ENCODE measurements at places on chromosomes 2 and 18. TPM values are rescaled to one million over a fixed set of nuclear protein-coding genes. Genes with fewer than 3 reads are reported as not detected.

RUFY4 gene
- polyA plus RNA-seq: not detected

DNA sequence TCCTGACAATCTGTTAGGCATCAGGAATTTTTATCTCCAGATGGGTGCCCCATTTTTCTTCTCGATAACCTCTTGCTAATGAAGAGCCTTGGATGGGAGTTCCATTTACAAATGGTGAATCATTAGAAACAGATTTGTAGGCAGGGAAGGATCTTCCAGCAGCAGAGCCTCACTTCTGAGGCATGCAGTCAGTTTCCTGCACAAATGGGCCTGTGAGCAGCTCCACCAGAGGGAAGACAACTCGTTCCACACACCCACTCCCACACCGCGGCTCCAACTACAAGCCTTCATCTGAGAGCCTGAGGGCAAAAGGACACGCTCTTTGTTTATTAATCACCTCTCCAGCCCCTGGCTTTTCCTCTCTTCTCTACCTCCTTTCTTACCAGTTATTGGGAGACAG, 108.5 kb downstream of the CTAGE1 start:
- peaks cover 4% of the 10 kb centered on the region for H3K4me1 ChIP-seq
- no peaks in the 10 kb centered on the region for H3K36me3 ChIP-seq
- no peaks in the 10 kb centered on the region for H3K27me3 ChIP-seq
- DNase-seq: peak; percentile 47
- no peak overlapping the region for H3K27ac ChIP-seq
- no peak overlapping the region for H3K4me3 ChIP-seq

GRCh38 chr2:177983183-177983788, 89.3 kb downstream of the PDE11A start:
- no peaks in the 10 kb centered on the region for H3K4me1 ChIP-seq
- H3K4me3 ChIP-seq: no peak overlapping the region
- no peak overlapping the region for H3K27ac ChIP-seq
- H3K27me3 ChIP-seq: no peaks in the 10 kb centered on the region

DNA sequence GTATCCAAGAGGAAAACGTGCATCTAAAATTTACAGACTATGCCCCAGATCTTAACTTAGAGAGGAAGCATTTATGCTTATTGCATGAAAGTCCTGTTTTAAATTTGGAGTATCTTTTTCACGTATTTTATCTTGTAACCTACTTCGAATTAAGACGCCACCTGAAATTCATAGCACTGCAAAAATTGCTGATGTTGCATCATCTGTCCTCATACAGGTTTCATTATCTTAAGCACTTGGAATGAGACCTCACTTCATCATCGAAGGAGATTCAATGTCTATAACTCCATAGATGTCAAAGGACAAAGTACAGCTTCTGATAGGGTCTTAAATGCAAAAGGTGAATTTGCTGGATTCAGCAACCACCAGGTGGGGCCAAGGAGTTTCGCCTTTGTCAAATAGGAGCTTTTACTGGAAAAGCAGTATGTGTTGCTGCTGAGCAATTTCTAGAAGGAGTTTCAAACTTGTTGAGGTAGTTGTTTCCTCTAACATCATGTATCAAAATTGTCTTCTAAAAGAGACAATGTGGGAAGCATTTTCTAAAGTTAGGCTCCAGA, 106.4 kb upstream of the CCDC85A start:
- H3K4me1 ChIP-seq: no peaks in the 10 kb centered on the region
- H3K4me3 ChIP-seq: no peak overlapping the region
- no peaks in the 10 kb centered on the region for H3K27me3 ChIP-seq
- no peaks in the 10 kb centered on the region for H3K36me3 ChIP-seq
- H3K27ac ChIP-seq: no peak overlapping the region

DNA sequence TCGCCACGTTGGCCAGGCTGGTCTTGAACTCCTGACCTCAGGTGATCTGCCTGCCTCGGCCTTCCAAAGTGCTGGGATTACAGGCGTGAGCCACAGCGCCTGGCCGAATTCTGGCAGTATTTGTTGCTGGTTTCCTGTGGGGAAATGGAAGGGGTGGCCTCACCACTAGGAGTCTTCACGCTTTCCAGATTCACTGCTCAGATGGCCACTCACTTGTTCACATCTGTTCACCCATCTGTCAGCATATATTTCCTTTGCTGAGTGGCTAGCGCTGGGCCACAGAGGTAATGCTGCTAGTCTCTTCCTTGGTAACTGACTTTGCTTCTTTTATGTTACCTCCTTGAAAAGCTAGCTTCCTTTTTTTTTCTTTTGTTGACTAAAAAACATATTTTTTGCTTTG, 27.2 kb downstream of the TMEM177 start:
- H3K4me1 ChIP-seq: no peaks in the 10 kb centered on the region
- H3K4me3 ChIP-seq: no peak overlapping the region
- no peak for DNase-seq
- H3K27me3 ChIP-seq: no peaks in the 10 kb centered on the region
- H3K27ac ChIP-seq: no peak overlapping the region

GRCh38 chr2:216004697-216005283, 8.6 kb downstream of the MREG start:
- no peak overlapping the region for H3K27ac ChIP-seq
- no peaks in the 10 kb centered on the region for H3K4me1 ChIP-seq
- H3K4me3 ChIP-seq: no peak overlapping the region
- H3K27me3 ChIP-seq: no peaks in the 10 kb centered on the region
- no peak for DNase-seq

Measured in fibroblast of lung (primary cell).